ENCODE measurements at places on chromosomes 2 and 18. TPM values are rescaled to one million over a fixed set of nuclear protein-coding genes. Genes with fewer than 3 reads are reported as not detected.

GRCh38 chr2:232367591-232368233, 10.8 kb upstream of the ALPP start:
- H3K27ac ChIP-seq = no peak overlapping the region
- H3K4me3 ChIP-seq = no peak overlapping the region
- no peaks in the 10 kb centered on the region for H3K4me1 ChIP-seq

DNA sequence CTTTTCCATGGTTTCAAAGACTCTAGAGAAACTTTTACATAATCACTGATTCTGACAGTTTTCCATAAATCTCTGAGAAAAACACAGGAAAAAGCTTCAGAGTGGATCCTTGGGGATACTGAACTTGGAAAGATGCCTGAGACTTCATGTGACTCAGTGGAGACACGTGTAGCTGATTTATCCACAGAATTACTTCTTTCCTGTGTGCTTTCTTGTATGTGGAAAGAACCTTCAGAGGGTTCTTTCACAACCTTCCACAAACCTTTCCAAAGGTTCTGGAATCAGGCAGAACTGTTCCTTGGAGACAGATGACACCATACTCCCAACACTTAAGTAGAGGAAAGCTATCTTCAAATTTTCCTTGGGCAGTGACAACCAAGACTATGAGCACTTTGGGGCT, 207.2 kb downstream of the RND3 start:
- H3K4me1 ChIP-seq = no peaks in the 10 kb centered on the region
- H3K27me3 ChIP-seq = no peaks in the 10 kb centered on the region
- H3K36me3 ChIP-seq = no peaks in the 10 kb centered on the region
- no peak for DNase-seq
- no peak overlapping the region for H3K27ac ChIP-seq
- no peak overlapping the region for H3K4me3 ChIP-seq

- H3K27ac ChIP-seq = no peak overlapping the region
- no peaks in the 10 kb centered on the region for H3K36me3 ChIP-seq
- no peaks in the 10 kb centered on the region for H3K27me3 ChIP-seq
- H3K4me3 ChIP-seq = no peak overlapping the region
- no peak for DNase-seq
Measured at GRCh38 chr2:85164145-85164569, 31.0 kb downstream of the TCF7L1 start.

- no peak overlapping the region for H3K4me3 ChIP-seq
- H3K36me3 ChIP-seq = no peaks in the 10 kb centered on the region
- H3K4me1 ChIP-seq = no peaks in the 10 kb centered on the region
- no peaks in the 10 kb centered on the region for H3K27me3 ChIP-seq
- no peak for DNase-seq
- H3K27ac ChIP-seq = no peak overlapping the region
Measured at GRCh38 chr2:29322011-29322410, 206.8 kb downstream of the CLIP4 start.

Gene GPBAR1
- total RNA-seq = 0.91 TPM

DNA sequence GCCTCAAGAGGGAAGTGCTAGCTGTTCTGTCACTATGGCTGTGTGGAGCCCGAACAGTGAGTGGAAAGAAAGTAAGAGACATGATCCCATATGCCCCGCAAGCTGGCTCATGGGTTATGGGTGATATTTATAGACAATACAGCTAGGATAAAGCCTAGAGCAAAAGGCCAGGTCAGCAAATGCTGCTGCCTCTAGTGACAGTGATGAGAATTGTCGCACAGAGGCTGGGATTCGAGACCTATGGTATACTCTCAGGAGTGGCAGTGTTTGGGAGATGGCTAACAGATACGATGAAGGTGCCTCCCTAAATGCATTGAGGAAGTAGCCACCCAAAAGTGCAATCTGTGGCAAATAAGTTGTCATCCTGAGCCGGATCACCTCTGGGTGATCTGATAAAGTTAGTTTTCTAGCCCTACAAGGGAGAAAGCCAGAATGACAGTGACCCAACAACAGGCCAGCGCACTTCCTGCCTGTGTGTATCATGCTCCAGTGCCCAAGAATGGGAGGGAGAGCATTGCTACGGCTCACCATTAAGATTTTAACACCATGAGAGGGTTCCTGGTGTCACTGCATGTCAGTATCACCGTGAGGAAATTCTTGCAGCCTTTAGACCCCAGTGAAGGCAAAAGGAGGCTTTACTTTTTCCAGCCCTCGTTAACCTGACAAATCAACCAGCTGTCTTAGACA, 92.2 kb upstream of the TGFA start:
- no peaks in the 10 kb centered on the region for H3K4me1 ChIP-seq
- no peak for DNase-seq
- H3K4me3 ChIP-seq = no peak overlapping the region
- H3K27ac ChIP-seq = no peak overlapping the region
- no peaks in the 10 kb centered on the region for H3K36me3 ChIP-seq

DNA sequence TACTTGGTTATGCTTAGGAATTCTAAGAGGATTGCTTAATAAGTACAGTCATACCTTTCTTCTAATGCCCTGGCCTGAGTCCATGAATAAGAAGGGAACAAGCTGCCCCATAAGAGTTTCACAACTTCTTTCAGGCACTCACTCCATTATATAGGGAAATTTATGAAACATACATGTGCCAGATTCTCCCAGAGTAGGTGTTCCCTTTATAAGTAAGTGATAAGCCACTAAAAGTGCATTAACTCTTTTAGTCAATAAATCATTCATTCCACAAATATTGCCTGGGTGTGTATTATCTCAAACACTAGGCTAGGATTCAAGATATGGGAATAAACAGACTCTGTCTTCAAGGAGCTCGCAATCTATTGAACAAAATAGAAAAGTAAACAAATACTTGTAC, 84.5 kb upstream of the RBBP8 start:
- no peak overlapping the region for H3K4me3 ChIP-seq
- DNase-seq = peak; percentile 53
- no peaks in the 10 kb centered on the region for H3K4me1 ChIP-seq
- H3K27ac ChIP-seq = no peak overlapping the region
- no peaks in the 10 kb centered on the region for H3K27me3 ChIP-seq
- H3K36me3 ChIP-seq = no peaks in the 10 kb centered on the region

DNA sequence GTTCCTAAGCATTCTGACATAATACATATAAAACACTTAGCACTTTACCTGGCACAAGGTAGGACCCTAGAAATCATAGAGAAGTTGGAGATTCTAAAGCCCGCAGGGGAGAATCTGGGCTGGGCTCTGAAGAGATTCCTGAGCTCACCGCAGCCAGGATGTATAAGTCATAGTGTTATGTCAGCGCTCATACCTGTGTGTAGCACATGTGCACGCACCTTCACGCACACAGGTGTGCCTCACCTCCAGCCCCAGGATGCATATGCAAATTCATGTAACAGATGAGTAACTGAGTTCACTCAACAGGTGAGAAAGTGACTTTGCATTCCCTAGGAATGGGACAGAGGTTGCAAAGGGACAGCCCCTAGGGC, 7.9 kb upstream of the SDC1 start:
- no peaks in the 10 kb centered on the region for H3K27me3 ChIP-seq
- H3K27ac ChIP-seq = no peak overlapping the region
- no peaks in the 10 kb centered on the region for H3K4me1 ChIP-seq
- no peaks in the 10 kb centered on the region for H3K36me3 ChIP-seq

GRCh38 chr2:240711296-240711695, 19.6 kb downstream of the AQP12A start:
- H3K27ac ChIP-seq = no peak overlapping the region
- no peaks in the 10 kb centered on the region for H3K27me3 ChIP-seq
- H3K36me3 ChIP-seq = no peaks in the 10 kb centered on the region
- H3K4me1 ChIP-seq = no peaks in the 10 kb centered on the region

DNA sequence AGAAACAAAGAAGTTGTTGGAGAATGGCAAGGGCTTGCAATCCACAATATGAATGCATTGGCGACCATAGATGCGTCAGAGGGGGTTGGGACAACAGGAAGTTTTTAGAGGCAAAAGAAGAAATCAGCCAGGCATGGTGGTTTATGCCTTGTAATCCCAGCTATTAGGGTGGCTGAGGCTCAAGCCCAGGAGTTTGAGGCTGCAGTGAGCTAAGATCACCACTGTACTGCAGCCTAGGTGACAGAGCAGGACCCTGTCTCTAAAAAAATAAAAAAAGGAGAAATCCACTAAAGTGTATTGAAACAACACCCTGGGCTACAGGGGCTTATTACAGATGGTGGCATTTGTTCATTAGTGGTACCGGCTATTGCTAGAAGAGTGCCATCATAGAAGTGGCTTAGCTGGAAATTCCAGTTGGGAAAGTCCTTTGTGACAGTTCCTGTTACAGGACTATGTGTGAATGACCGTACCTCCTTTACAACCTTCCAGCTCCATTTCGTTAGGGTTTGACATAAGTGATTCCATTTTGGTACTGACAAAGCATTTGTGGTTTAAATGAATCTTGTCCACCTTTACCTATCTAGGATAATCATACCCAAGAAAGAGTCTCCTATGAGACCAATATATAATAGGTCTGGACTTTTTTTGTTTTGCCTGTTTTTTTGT, 10.7 kb upstream of the WDSUB1 start:
- no peaks in the 10 kb centered on the region for H3K27me3 ChIP-seq
- DNase-seq = peak; percentile 36
- H3K27ac ChIP-seq = no peak overlapping the region
- H3K36me3 ChIP-seq = no peaks in the 10 kb centered on the region
- no peak overlapping the region for H3K4me3 ChIP-seq

DNA sequence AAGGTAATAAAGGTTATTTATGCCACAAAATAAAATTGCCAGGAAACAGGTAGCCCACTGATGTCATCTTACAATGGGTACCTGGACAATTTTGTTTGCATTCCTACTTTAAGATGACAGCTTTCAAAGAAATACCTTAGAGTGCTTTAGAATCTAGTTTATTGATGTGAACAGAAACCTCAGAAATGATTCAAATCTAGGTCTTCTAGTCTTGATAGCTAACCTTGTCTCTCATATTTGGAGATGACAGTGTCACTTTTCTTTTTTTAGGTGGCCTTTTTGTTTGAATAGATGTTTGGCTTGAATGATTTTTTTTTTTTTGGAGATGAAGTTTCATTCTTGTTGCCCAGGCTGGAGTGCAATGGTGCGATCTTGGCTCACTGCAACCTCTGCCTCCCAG, 69.1 kb downstream of the PIK3C3 start:
- H3K4me3 ChIP-seq = no peak overlapping the region
- DNase-seq = no peak
- no peaks in the 10 kb centered on the region for H3K4me1 ChIP-seq
- H3K27ac ChIP-seq = no peak overlapping the region
- H3K27me3 ChIP-seq = no peaks in the 10 kb centered on the region

DNA sequence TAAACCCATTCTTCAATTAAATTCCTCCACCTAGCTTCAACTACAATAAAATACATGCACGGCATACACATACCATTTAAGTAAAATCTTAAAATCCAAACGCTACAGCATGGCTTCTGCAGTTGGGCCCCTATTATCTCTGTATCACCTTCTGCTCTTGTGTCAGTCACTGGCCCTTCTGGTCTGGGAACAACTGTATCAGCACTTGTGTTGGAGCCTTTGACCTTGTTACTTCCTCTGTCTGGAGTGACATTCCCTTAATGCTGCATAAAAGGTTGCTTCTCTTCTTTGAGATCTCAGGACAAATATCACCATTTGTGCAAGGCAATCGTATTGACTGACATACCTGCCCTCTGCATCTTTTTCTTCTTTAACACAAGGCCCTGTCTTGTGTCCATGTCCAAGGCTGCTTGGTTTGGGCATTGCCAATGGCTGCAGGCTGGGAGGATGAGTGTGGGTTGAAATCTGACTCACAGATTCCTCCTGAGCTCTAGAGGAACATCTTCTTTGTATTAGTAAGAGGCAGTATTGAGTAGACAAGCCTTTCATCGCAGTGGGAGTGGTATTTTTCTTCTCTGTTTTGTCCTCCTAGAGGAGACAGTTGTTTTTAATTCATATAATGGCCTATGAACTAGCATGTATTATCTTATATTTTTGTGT, 267.8 kb upstream of the TRIB2 start:
- H3K36me3 ChIP-seq = no peaks in the 10 kb centered on the region
- DNase-seq = no peak
- no peak overlapping the region for H3K4me3 ChIP-seq
- no peak overlapping the region for H3K27ac ChIP-seq
- no peaks in the 10 kb centered on the region for H3K27me3 ChIP-seq

Gene SATB2
- total RNA-seq = 5.2 TPM

- H3K4me3 ChIP-seq = no peak overlapping the region
- no peaks in the 10 kb centered on the region for H3K4me1 ChIP-seq
- H3K27me3 ChIP-seq = no peaks in the 10 kb centered on the region
- DNase-seq = no peak
Measured at GRCh38 chr2:212392544-212392943, 146.1 kb downstream of the ERBB4 start.

DNA sequence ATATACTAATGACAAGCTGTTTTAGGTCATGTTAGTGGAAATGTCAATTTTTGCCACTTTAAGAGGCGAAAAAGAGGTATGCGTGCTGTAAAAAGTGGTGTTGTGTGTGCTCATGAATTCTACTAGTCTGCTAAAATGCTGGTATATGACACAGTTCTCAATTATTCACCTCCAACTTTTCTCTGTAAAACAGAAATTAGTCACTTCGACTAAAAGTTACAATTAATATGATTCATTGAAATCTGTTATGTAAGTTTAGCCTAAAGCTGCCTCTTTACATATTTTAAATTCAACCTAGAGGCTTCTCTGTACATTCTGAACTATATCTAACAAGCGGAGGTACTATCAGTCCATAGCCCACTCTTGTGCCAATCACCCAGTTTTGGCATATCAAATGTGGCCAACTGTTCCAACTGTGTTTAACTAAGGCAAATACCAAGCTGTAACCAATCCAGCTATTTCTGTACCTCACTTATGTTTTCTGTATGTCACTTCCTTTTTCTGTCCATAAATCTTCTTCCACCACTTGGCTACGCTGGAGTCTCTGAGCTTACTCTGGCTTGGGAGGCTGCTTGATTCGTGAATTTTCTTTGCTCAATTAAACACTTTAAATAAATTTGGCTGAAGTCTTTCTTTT, 20.8 kb downstream of the BAZ2B start:
- DNase-seq = no peak
- no peak overlapping the region for H3K27ac ChIP-seq
- H3K27me3 ChIP-seq = no peaks in the 10 kb centered on the region
- no peak overlapping the region for H3K4me3 ChIP-seq
- no peaks in the 10 kb centered on the region for H3K36me3 ChIP-seq

DNA sequence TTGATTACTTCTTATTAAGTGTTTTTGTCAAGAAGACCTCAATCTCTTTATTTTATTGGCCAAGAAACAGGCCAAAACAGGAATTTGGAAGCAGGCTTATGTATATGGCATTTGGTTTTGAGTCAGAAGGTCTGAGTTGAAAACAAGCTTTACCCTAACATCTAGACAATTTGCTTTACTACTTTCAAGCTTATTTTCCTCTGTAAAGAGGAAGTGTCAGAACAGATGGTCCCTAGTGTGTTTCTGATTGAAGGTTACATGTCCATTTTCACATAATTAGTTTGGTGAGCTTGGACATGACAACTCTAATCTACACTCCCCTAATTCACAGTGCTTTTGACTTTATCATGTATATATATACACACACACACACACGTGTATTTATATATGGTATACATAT, 19.8 kb upstream of the MAP4K4 start:
- H3K27me3 ChIP-seq = no peaks in the 10 kb centered on the region
- no peaks in the 10 kb centered on the region for H3K36me3 ChIP-seq
- H3K27ac ChIP-seq = no peak overlapping the region
- DNase-seq = no peak
- no peaks in the 10 kb centered on the region for H3K4me1 ChIP-seq
- H3K4me3 ChIP-seq = no peak overlapping the region

GRCh38 chr2:189762551-189763298, at the start of gene OSGEPL1:
OSGEPL1 (minus strand) TSS chr2:189762792; CDS start chr2:189761640, 1,152 bp downstream.
- H3K27me3 ChIP-seq = no peaks in the 10 kb centered on the region
- no peaks in the 10 kb centered on the region for H3K4me1 ChIP-seq
- H3K4me3 ChIP-seq = peak within 1 kb of the TSS; percentile 66
- peak; percentile 91 for DNase-seq
- peak within 1 kb of the TSS; percentile 87 for H3K27ac ChIP-seq
- no peaks in the 10 kb centered on the region for H3K36me3 ChIP-seq

- DNase-seq = no peak
- no peak overlapping the region for H3K27ac ChIP-seq
- H3K4me1 ChIP-seq = no peaks in the 10 kb centered on the region
- H3K4me3 ChIP-seq = no peak overlapping the region
Measured at GRCh38 chr18:12929477-12930083, 18.2 kb upstream of the SEH1L start.
